ENCODE measurements at places on chromosomes 2 and 18. TPM values are rescaled to one million over a fixed set of nuclear protein-coding genes. Genes with fewer than 3 reads are reported as not detected.
A peak's percentile ranks its signal among the peaks of the same experiment; 100 is the strongest.

Gene SMYD5
- 19.0 TPM for total RNA-seq

Gene ANKRD30BL
- not detected for total RNA-seq

Gene SLC40A1
- 97.4 TPM for total RNA-seq

Gene PLGLB1
- 0.99 TPM for total RNA-seq

Gene C2orf78
- total RNA-seq, result not detected

Gene ALLC
- total RNA-seq, result not detected

Gene ITSN2
- 43.4 TPM for total RNA-seq

Gene PRKD3
- total RNA-seq, result 67.7 TPM

Gene DGUOK
- total RNA-seq, result 51.6 TPM

DNA sequence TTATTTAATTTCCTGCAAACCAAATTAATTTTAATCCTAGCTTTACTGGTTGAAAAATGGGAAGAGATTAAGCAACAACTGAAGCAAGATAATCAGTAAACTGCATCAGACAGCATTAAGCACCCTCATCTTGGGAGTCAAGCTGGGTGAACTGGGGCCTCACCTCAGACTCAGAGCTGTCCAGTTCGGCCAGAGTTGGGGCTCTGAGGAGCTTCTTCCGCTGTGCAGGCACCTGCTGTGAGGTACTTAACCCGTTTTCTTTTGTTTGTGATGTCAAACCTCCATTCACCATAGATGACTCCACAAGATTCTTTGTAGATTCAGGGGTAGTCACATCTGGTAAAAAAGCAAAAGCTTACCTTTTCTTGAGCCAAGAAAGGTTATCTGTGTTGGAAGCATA lies 71.8 kb downstream of the PRELID3A start:
- DNase-seq, result no peak

GRCh38 chr2:129903586-129904425 lies 75.7 kb upstream of the RAB6C start:
- no peak for DNase-seq

DNA sequence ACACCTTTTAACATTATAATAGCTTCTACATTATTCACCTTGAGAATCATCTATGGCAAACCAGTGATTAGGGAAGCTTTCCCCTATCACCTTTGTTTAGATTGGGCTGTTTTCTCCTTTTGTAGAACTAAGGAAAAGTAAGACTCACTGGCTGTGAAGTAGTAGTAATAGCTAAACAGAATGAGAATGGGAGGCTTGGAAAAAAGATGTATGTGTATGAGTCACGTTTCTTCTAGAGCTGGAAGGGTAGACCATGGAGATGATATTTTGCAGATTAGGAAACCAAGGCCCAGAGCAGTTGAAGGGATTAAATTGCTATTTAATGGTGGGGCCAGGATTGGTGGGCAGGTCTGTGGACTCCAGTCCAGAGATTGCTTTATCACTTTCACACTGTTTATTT lies 214.5 kb downstream of the MCFD2 start:
- DNase-seq, result peak; percentile 62

DNA sequence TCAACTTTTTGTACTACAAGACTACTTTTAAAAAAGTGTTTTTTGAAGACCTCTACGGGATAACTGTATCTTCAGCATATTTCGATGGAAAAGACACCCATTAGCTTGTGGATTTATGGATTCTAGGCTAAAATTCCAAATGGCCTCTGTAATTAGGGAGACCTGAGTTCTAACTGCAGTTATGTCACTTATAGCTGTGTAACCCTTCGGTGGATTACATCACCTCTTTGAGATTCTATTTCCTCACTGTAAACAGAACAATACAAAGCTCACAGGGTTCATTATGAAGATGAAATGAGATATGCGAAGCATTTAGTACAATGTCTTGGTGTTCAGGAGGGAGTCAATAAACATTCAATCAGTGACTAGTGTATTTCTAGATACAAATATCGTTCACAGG lies 24.2 kb downstream of the LMAN2L start:
- DNase-seq, result no peak

GRCh38 chr2:171100370-171100769 lies 60.3 kb downstream of the TLK1 start:
- DNase-seq, result no peak

DNA sequence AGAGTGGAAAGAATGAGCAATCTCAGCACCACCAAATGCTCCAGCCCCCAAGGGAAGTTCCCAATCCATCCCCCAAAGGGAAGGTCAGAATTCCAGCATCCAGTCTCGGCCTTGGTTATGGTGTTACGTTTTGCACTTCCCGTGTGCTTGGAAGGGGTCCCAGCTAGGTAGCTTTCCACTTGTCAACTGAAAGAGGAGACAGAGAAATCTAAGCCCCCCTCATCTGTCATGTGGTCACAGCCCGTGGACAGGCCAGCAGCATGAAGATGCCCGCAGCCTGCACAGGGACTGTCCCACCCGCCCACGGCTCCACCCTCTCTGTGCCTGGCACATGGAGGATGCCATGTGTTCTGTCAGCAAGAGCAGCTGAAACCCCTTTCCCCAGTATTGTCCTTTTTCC lies 32.1 kb downstream of the RHOB start:
- no peak for DNase-seq

GRCh38 chr2:163281717-163282116 lies 443.1 kb upstream of the KCNH7 start:
- no peak for DNase-seq

GRCh38 chr2:5188636-5189035 lies 503.5 kb upstream of the SOX11 start:
- no peak for DNase-seq

DNA sequence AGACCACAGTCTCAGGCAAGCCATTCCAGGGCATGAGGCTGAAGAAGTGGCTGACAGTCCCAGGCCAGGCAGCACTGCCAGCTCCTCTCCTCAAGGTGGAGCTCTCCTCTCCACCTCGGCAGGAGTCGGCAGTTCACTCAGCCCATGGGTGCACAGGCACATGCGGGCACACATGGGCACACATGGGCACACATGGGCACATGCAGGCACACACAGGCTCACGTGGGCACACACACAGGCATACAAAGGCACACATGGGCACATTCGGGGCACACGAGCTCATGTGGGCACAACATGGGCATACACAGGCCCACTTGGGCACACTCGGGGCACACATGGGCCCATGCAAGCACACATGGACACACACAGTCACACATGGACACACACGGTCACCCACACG lies 65.3 kb upstream of the TAF1B start:
- no peak for DNase-seq

GRCh38 chr2:64516651-64517510 lies 7.2 kb upstream of the AFTPH start:
- no peak for DNase-seq

GRCh38 chr2:128477891-128478290 lies 159.2 kb upstream of the HS6ST1 start:
- no peak for DNase-seq

- no peak for DNase-seq
These were observed 11.6 kb upstream of the TNP1 start for GRCh38 chr2:216871333-216871934.

DNA sequence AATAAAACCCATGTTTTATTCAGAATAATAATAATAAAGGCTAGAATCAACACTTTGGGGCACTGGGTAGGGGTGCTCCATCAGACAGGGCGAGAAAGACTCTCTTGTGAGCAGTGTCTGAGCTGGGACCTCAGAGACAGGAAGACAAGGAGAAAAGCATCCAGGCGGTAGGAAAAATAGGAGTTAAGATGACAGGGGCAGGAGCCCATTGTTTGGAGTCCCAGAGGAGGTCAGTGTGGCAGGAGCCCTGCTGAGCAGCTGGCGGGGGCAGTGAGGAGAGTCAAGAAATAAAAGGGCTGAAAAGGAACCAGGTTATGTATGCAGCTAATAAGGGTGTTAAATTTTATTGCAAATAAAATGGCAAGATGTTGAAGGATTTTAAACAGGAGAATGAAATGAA lies 457.4 kb downstream of the FBXO15 start:
- no peak for DNase-seq

- no peak for DNase-seq
These were observed 13.5 kb upstream of the DOK6 start for GRCh38 chr18:69387186-69387585.

GRCh38 chr18:38980420-38980819 lies 1414.8 kb upstream of the CELF4 start:
- no peak for DNase-seq

DNA sequence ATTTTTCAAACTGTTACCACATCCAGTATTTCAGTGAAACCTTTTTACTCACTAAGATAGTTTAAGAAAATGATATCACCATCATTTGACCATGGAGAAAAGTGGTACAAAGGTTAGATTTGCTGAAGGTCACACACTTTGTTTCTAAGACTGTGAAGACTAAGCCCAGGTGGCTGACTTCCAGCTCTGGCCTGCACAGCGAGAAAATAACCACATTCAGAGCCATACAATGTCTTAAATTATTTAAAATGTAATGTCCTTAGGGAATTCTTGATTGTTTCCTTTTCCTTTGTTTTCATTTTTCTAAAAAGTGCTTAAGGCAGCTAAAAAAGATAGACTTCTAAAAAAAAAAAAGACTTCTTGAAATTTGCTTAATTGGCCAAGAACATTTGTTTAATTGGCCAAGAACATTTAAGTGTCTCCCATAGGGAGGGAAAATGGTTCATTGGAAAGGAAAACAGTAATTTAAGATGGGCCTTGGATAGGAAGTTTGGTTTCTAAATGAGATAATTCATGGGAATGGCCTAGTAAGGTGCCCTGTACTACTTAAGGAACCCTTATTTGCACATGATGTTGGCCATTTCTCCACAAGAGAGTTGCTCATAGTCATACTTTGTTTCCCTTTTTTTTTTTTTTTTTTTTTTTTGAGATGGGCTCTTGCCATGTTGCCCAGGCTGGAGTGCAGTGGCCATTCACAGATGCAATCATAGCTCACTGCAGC lies 45.2 kb downstream of the CYP1B1 start:
- peak; percentile 56 for DNase-seq

- DNase-seq, result no peak
These were observed 9.6 kb downstream of the HOXD8 start for GRCh38 chr2:176138923-176139660.

DNA sequence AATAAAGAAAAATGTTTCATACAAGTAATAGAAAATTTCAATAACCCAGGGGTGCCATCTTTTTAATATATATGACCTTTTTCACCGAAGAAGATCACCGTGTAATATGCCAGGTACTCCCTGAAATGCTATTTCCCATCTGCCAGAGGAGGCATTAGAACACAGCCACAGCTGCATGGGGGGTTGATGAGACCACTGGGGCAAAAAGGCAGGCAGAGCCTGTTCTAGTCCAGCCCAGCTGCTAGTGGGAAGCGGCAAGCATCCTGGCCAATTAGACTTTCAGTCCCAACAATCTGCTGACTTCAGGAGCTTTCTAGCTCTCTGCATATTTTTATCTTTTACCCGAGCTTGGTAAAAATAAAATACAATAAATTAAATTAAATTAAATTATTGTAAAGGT lies 362.6 kb downstream of the RIT2 start:
- DNase-seq, result no peak

- no peak for DNase-seq
These were observed 27.9 kb downstream of the EPG5 start for GRCh38 chr18:45939236-45939635.

- no peak for DNase-seq
These were observed 39.6 kb downstream of the KCTD18 start for GRCh38 chr2:200470230-200470629.

GRCh38 chr2:16181062-16181740 lies 240.9 kb downstream of the MYCN start:
- DNase-seq, result no peak

- peak; percentile 82 for DNase-seq
These were observed 238.8 kb downstream of the IKZF2 start for GRCh38 chr2:212912445-212913103.

- DNase-seq, result no peak
These were observed 107.3 kb downstream of the USP34 start for GRCh38 chr2:61363580-61363979.

GRCh38 chr2:234905547-234906265 lies 46.1 kb upstream of the SH3BP4 start:
- DNase-seq, result peak; percentile 85

DNA sequence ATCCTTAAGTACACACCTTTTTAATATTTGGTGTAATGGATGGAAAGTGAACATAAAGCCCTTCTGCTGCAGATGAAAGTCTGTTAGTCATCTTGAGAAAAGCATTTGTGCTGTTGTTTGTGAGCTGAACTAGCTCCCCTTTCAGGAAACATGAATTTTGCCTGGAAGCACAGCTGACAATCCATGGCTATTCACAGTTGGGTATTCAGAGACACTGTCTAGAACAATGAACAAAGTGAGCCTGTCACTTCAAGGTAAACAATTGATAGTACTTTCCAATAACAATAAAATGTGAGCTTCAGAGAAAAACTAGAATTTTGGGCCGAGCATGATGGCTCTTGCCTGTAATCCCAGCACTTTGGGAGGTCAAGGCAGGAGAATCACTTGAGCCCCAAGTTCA lies 6.8 kb upstream of the EFHD1 start:
- no peak for DNase-seq

- DNase-seq, result no peak
These were observed 614.4 kb upstream of the GYPC start for GRCh38 chr2:126041391-126042047.

DNA sequence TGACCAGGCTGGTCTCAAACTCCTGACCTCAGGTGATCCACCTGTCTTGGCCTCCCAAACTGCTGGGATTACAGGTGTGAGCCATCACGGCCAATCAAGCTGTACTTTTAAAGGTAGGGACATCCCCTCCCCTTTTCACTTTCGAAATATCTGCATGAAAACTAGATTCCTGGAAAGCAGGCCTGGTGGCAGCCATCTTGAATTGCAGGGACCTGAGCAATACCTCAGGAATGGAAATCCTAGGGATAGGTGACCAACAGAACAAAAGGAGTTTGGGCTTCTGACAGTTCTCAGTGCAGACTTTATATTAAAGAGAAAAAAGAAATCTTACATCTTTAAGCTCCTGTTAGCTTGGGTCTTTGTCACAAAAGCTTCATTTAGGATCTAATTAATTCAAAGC lies 62.6 kb downstream of the KLF7 start:
- DNase-seq, result peak; percentile 42

DNA sequence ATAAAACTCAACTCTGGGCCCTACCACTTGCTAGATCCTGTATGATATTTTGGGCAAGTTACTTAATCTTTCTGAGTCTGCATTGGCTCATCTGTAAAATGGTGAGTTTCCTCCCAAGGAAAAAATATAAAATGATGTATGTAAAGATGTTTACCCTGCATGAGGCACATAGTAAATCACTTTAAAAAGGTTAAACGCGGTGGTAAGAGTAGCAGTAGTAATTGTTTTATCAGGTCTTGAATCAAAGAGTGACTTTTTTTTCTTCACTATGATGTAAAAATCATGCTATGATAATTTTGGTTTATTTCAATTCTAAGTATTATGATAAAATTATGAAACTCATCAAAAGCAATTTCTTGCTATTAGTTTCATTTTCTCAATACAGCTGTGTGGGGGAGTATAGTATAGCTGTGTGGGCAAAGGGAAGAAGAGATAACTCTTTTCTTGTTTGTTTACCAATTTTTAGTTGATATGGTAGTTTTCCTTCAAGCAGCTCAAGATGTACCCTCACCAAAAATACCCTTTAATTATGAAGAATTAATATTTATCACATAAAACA lies 10.7 kb downstream of the ARHGAP15 start:
- no peak for DNase-seq
